Stimulated activated effector memory CD8-positive, alpha-beta T cell treated with anti-CD3 and anti-CD28 coated beads, Interleukin-12 subunit alpha, Interleukin-12 subunit beta, amount 100 ng/mL, for 72 hours (primary cell): ENCODE measurements at places on chromosomes 16 and 17.

DNA sequence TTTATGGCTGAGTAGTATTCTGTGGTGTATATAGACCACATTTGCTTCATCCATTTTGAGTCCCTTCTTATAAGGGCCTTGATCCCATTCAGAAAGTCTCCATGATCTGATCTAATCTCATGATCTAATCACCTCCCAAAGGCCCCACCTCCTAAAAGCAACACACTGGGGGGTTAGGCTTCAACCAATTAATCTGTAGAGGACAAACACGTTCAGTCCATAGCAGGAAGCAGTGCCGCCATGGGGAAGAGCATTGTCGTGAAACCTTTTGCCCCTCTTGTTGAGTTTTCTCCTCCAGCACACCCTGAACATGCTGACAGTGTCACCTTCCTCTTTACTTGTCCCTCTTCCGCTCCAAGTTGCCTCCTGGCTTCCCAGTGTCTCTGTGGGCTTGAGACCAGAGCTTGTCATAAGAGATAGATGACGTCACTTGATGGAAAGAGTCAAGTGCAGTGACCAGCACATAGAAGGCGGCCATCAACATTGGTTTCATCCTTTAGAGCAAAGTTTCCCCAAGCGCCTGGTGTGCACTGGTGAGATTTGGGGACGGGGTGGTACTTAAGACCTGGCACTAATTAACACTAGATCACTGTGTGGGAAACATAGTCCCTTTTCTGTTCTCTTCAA lies 74.1 kb downstream of the PRKCB start:
- peak; percentile 29 for DNase-seq

DNA sequence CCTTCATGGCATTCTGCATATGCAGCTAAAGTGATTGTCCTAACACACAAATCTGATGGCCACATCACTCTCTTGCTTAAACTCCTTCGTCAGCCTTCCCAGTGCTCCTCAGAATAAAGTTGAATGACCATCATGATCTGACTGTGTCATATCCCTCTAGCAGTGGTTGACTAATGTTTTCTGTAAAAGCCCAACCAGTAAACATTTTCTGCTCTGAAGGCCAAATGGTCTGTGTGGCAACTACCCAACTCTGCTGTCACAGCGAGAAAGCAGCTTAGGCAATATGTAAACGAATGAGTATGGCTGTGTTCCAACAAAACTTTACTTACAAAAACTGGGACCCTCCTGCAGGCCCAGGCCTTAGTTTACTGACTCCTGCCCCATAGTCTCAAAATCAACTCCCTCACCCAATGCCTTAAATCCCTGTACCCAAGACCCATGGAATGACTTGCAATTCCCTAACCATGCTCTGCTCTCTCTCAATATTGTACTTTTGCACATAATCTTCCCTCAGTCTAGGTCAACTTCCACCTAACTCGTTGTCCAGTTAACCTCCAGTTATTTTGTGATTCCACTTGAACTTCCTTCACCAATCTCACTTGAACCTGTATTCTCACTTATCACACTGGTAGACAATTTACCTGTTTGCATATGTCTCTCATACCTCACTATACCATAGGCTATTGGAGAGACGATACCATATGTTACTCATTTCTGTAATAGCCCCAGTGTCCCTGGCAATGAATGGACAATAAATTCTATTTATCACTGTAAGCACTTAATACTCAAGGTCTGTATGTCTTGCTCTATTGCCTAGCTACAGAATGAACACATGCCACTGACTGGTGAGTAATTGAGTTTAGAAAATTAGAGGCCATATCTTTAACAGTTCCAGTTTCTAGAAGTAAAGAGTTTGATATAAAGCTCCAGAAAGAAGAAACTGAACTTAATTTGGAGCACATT lies 29.1 kb downstream of the TMEM100 start:
- DNase-seq, result no peak

- DNase-seq, result no peak
Observed at GRCh38 chr17:35056013-35056412, 7.5 kb downstream of the RFFL start.

DNA sequence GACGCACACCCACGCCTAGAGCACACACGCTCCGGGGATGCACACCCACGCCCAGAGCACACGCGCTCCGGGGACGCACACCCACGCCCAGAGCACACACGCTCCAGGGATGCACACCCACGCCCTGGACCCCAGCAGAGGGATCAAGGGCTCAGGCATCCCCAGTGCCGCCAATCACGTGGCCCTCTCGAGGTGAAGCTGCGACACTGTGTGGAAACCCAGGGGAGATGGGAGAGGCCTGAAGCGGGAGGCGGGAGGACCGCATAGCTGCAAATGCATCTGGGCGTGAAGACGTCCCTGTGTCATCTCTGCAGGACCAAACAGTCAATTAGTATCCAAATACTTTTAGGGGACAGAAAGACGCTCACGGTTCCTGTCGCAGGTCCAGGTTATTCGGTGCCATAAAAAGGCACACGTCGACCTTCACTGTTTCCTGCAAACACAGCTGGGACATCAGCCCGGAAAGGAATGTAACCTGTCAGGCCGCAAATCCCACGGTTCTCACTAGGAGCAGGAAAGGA lies 56.4 kb downstream of the TBC1D16 start:
- no peak for DNase-seq

- DNase-seq, result peak; percentile 51
Observed at GRCh38 chr17:44828919-44829522, 1.1 kb downstream of the GJC1 start.

GRCh38 chr17:46194393-46195216 lies 1.4 kb upstream of the KANSL1 start:
- peak; percentile 47 for DNase-seq

- DNase-seq, result no peak
Observed at GRCh38 chr16:63596716-63597115, 1525.1 kb downstream of the CDH11 start.

DNA sequence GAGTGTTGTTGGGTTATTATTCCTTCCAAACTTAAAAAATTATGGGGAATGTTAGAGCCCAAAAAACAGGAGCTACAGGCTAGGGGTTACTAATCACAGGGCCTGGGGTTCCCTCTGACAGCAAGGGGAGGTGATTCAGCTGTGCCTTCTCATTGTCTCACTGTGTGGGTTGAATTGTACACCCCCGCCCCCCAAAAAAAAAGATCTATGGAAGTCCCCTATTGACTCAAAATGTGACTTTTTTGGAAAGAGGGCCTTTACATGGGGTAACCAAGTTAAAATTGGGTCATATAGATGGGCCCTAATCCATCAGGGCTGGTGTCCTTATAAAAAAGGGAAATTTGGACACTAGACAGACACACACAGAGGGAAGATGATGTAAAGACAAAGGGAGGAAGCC lies 190.2 kb downstream of the SOX9 start:
- DNase-seq, result no peak

DNA sequence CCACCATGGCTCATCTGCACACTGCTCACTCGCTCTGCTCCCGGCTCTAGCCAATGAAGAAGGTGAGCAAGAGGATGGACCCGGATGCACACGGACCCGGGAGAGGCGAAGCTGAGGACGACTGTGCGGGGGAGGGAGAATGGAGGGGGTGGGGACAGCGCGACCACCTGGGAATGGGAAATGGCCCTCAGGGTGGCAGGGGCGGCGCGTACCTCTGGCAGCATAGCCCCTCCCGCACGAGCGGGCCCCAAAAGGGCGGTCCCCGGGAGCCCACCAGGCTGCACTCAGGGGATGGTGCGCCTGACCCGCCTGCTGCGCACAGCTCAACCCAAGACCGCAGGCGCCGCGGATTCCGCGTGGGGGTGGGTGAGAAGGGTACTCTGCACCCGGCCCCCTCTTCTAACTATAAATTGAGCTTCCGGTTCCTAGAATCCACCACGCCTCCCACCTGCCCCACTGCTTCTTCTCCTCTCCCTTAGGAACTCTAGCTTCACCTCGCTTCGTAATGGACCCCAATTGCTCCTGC lies 6.1 kb downstream of the MT1H start:
- peak; percentile 68 for DNase-seq

DNA sequence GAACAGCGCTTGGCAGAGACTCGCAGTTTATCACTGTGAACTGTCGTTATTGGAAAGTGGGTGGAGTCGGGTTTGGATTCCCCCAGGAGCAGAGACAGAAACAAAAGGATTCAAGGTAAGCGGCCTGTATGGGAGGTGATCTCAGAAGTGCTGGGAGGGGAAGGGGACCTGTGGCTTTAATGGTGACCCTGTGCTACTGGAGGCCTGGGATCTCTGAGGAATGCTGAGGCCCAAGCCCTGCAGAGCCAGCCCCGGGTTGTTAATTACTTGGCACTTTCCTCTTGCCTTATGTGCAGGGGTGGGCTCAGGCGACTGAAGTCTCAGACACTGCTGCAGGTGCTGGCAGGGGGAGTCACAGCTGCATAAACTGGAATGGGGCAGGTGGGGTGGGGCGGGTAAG lies 27.4 kb downstream of the IRF8 start:
- no peak for DNase-seq

GRCh38 chr17:71964559-71964958 lies 156.3 kb upstream of the SOX9 start:
- DNase-seq, result no peak

DNA sequence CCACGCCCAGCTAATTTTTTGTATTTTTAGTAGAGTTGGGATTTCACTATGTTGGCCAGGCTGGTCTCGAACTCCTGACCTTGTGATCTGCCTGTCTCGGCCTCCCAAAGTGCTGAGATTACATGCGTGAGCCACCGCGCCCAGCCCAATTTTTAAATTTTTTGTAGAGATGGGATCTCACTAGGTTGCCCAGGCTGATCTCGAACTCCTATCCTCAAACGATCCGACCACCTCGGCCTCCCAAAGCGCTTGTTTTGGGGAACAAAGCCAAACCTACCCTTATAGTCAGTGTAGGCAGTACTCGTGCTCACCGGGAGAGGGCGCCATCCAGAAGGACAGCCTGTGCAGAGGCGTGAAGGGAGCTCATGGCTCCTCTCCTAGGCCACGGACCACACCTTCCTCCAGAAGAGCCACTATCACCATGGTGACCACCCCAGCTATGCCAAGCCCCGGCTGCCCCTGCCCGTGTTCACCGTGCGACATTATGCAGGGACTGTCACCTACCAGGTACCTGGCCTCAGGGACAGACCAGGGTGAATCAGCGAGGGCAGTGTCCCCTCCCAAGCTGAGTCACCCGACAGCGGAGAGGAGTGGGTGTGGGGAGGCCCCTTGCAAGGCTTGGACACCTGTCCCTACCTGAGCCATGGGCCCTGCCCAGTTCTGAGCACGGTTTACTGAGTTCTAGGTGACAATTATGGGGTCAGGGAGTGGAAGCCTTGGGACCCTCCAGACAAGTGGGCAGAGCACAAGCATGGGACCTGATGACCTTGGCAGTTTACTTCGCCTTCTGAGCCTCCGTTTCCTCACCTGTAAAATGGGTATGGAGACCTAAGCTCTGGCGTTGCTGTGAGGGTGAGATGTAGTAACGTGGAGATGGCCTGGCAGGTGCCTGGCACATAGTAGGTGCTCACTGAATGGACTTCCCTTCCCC lies 13.7 kb downstream of the MYO15B start:
- DNase-seq, result peak; percentile 58

- DNase-seq, result no peak
Observed at GRCh38 chr16:53872248-53873221, 168.6 kb downstream of the FTO start.

- DNase-seq, result no peak
Observed at GRCh38 chr16:66968847-66969246, 7.8 kb downstream of the CES3 start.

- DNase-seq, result no peak
Observed at GRCh38 chr16:86061721-86062120, 162.8 kb downstream of the IRF8 start.

DNA sequence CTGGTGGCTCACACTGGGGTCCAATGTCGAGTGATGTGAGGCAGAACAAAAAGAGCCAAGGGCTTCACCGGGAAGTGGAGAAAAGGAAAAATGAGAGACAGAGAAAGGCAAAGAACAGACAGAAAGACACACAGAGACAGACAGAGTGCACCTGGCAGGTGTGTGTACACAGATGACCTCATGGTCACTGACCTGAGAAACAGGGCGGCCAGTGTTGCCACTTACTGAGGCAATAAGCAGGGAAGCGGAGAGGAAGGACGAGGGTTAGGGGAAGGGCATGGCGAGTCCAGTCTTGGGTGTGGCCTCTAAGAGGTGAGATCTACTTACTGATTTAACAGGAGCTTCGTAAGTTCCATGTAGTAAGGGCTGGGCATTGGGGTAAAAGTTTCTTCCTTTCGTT lies 7.5 kb downstream of the GINS2 start:
- no peak for DNase-seq

DNA sequence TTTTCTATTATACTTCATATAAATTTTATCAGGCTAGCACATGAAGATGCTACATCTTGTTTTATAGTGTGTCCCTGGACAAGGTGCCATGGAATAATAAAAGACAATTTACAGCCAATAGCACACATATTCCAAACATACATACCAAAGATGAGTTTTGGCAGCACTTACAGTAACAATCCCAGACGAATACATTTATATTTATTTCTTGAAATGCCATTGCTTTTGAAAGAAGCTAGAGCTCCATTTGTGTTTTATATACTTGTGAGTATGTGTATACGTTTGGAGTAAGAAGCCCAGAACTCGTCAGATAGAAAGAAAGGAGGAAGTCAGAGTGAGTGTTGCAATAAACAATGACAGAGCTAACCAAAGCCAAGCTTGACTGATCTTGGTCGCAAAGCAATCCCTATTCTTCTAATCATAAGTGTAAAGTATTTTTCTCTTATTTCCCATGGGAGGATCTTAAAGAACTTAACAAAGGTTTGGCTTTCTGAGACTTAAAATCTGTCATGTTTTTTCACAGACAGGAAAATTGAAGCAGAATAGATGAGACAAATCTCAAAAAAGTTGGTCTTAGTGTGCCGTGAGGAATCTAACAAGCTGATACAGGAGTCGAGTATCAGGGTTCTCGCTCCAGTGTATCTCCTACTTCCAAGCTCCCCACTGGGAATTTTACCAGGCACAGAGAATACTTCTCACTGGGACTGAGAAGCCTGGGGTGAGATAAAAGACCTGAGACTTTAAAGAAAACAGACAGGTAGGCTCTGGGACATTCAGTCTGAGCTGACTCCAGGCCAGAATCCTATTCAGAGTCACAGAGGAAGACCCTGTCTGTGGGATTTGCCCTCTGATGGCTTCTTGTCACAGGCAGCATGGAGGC lies 175.4 kb downstream of the AATF start:
- no peak for DNase-seq

DNA sequence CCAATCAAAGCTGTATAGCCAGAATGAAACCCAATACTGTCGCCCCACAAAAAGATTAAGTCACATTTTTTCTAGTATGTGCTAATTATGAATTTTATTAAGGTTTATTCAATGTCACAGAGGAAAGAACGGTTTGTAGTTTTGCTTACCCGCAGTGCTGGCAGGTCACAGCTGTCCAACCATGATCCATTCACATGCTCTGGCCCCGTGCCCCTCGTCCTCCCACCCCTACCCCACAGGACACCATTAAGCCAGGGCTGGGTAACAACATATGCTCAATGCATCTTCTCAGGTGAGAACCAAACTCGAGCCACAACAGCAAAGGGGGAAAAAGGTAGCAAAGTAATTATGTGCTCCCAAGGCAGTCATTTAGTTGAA lies 589 bp upstream of the FBF1 start:
- DNase-seq, result no peak
